ENCODE measurements at places on chromosomes 2 and 18.

DNA sequence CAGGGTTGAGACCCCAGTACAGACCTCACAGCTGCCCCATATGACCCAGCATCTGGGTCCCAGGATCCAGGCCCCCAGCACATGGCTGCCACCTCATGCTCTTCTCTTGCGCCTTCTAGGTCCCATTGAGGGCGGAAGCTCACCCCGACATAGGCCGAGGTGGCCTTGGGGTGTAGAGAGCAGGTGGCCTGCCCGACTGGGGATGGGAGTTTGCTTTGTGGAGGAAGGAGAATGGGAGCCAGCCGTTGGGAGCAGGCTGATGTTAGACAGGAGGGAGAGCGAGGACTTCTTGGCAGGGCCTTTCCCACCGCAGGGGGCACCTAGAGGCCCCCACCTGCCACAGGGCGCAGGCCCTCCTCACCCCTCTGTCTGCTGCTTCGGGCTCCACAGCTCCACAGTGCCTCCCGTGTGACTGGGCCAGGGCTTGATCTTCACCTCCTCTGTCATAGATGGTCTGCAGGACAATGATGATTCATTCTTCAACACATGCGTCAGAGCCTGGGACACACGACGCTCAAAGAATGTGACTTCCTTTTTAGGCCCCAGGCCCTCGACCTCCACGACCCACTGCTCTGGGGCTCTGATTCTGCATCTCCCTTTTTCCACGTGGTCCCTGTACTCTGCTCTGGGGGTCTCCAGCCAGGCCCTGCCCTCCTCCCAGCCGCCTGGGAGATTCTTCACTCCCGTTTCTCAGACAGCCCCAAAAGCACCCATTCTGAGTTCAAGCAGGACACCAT lies 86.6 kb upstream of the ODC1 start:
- DNase-seq: no peak

GRCh38 chr2:40406485-40407289 lies 45.2 kb downstream of the SLC8A1 start:
- no peak for DNase-seq

- no peak for DNase-seq
Measured at GRCh38 chr2:218476676-218477075, 57.8 kb downstream of the VIL1 start.

DNA sequence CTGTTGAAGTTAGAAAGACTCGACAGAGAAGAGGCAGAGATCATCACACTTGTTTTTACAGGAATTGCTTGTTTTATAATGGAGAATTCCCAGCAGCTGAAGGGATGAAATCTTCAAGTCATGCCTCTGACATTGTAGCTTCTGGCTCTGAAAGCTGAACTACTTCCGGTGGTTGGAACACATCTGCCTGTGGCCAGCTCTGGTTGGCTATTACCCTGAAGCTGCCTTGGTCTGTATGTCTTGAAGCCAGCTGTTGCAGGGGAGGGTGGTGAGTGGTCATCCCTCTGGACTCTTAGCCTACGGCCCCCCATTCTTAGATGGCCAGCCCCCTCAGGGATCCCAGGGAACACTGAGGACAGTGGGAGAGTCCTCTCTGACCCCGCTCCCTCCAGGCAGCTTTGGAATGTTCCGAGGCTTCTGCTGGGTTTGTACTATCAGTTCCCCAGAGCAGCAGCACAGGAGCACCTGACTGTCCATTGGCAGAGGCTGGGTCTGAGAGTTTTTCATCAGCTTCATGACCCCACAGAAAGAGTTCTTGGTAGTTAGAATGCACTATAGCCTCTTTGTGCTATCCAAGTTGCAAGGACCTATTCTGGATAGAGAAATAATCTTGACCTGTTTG lies 87.4 kb upstream of the CAPN13 start:
- DNase-seq: no peak

- no peak for DNase-seq
Measured at GRCh38 chr18:45567123-45567522, 48.2 kb upstream of the SLC14A2 start.

DNA sequence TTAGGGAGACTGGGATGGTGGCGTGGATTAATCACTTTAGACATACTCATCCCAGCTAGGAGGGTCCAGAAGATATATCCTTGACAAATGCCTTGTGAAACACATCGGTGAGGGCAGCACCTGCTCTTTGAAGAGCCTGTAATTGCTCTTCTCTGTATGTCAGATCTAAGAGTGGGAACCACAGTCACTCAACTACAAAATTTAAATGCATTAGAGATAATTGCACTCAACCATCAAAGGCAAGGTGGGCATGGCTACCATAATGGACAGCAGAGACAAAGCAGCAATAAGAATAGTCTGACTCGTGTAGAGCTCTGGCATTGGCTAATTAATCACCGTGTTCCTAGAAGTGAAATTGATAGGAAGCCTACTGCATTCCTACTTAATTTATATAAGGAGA lies 96.8 kb downstream of the ERBB4 start:
- no peak for DNase-seq

- DNase-seq: no peak
Measured at GRCh38 chr2:146228020-146228393, 1616.8 kb upstream of the ACVR2A start.

GRCh38 chr2:147512206-147512605 lies 332.6 kb upstream of the ACVR2A start:
- no peak for DNase-seq

GRCh38 chr2:191467113-191467512 lies 210.8 kb upstream of the NABP1 start:
- no peak for DNase-seq

DNA sequence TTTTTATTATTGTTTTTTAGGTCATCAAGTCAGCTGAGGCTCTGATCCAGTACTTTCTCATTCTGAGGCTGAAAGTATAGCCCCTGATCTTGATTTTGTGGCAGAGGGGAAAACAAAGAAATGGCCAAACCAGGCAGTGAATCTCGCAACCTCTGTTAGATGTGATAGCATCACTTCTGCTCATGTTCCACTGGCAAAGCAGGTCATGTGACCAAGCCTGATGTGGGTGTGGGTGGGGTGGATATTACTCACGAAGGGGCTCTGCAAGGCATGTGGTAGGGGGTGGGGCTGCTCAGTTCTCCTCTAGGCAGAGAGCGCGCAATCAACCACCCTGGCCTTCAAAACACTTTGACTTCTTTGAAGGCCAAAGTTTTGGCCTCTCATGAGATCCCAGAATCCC lies 254.2 kb downstream of the MYCN start:
- DNase-seq: no peak

DNA sequence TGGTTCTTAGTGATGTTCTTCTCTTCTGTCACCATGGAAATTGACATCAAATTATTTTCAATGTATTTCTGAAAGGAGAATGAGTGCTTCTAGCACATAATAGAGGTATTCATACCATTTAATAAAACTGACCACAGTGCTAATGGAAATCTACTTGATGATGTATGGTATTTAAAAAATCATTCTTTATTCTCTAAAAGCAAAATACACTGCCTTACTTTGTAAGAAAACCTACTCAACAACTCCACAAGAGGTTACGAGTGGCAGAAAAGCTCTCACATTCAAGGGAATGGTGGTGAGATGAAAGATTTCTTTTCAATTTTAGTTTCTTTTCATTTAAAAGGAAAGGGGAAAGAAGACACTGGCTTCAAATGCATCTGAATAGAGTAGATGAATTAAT lies 382.3 kb upstream of the CHST9 start:
- no peak for DNase-seq

DNA sequence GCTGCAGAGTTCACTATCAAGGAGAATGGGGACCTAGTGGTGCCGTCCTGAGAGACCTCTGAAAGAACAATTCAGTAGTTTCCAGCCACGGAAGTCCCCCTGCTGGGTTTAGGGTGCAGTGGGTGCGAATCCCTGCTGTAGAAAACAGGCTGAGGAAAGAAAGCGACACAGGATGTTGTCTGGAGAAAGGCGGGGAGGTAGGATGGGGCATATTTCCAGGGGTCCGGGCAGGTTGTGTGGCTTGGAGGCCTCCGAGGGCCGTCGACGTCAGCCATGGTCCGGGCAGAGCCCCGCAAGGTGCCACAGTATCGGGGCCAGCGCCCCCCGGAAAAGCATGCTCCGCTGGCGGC lies 807 bp upstream of the CREB1 start:
- no peak for DNase-seq

GRCh38 chr18:10278265-10278664 lies 176.2 kb upstream of the APCDD1 start:
- DNase-seq: no peak

DNA sequence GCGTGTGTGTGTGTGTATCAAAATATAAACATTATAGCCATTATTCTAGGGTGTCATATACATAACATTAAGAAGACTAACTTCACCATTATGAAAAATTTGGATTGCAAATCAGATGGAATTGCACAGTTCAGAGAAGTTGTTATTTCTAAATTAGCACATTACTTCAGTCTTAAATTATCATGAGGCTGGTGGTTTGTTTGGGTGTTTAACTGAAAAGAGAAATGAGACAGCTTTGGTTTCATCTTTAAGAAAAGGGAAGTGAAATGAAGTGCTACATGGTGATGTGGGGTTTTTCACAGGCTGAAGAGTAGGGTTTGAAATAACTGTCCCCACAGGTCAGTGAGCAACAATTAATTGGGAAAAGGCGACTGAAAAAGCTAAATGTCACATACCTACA lies 161.2 kb upstream of the XIRP2 start:
- no peak for DNase-seq

DNA sequence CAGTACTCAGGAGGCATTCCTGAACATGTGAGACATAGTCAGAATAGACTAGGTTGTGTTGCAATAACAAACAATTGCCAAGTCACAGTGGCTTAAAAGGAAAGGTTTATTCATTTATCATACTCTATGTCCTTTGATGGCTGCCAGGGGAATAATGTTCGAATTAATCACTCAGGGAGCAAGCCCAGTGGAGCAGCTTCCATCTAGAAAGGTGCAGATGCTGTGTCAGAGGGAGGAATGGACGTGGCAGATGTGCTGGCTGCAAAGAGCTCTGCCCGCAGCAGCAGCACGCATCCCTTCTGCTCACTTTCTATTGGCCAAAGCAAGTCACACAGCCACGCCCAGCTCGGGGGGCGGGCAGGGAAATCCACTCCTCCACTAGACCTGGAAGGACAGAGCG lies 105.9 kb upstream of the AQP4 start:
- DNase-seq: no peak

- DNase-seq: no peak
Measured at GRCh38 chr2:119982506-119982905, 30.4 kb upstream of the EPB41L5 start.

DNA sequence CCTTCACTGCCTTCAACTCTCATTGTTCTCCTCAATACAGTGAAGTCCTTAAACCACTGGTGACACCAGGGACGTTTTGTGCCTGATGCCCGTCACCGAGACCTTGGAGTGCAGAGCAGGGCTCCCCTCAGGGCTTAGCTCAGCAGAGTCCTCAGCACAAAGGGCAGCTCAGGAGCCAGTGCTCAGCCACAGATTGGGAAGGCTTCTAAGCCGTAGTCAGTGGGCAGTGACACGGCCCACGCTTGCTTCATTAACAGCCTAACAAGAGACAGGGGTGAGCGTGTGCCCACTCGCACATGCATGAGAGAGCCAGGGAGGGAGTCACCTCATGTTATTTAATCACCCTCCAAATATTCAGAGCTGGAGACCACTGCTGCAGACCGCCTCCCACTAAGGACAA lies 137.5 kb downstream of the SH3RF3 start:
- DNase-seq: no peak

GRCh38 chr2:8304821-8305766 lies 376.8 kb upstream of the ID2 start:
- no peak for DNase-seq

DNA sequence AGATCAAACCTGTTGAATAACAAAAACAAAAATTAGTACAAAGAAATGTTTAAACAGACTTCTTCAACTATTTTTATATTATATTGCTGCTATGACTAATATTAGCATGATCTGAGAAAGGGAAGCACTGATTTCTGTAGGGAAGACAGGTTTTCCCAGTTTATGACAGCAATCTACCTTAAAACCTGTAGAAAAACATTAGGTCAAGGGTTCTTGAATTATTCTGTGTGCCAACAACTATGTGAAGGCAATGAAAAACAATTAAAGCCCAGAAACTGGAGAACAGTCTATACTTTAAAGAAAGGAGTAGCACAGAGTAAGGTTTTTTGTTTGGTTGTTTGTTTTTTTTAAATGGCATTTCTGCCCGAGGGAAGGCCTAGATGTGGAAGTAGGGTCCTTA lies 23.3 kb downstream of the PUM2 start:
- DNase-seq: no peak

DNA sequence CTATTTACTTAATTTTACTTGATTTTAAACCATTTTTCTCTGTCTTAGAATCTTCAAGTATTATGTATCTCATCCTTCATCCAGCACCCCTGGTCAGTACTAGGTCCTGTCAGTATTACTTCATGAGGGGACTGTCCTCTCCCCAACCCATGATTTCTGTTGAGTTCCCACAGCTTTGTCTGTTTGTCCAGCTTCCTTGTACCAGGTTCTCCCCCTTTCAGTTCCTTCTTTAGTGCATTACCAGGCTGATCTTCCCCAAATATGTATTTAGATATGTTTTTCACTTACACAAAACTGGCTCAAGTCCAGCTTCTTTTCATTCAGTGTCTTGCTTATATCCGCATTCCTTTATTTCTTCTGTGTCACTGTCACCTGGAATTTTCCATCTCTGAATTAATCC lies 13.8 kb upstream of the TTC27 start:
- no peak for DNase-seq

GRCh38 chr2:207115715-207116364 lies 49.9 kb downstream of the KLF7 start:
- no peak for DNase-seq

- no peak for DNase-seq
Measured at GRCh38 chr2:5195636-5196035, 496.5 kb upstream of the SOX11 start.

DNA sequence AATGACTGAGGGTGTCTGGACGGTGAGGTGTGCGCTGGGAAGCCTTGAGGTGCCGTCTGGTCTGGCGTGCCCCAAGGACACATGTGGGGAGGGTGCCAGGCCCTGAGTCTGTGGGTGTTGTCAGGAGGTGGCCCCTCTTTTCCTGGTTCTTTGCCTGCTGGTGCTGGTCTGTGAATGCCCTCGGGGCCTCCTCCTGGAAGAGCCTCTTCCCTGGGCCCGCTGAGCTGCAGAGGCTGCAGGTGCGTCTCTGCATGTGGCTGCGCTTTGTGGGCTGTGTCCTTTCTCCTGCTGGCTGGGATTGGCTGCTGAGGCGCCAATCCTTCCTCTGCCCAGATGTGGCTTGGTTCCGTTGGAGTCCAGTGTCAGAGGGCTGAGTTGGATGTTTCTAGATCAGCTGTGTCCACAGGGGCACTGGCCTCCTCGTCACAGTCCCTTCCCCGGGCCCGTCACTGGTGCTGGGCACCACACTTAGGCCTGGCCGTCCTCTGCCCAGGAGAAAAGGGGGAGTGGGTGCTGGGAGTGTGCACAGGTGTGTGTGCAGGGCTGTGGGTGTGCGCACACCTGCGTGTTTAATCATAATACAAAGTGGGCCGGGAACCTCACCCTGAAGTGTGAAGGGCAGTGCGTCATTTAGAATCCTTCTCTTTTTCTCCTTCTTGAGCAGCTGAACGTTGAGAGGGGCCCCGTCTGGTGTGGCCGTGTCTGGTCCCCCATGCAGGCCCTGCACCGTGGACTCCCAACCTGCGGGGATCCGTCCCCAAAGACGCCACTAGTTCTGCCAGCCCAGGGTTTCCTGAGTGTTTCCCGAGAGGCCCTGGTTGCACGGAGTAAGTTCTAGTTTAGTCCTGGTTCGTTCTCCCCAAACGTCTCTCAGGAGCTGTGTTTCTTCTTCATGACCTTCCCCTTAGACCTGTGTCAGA lies 35.5 kb downstream of the RTP5 start:
- DNase-seq: no peak

GRCh38 chr2:121031568-121032340 lies 253.2 kb downstream of the TFCP2L1 start:
- no peak for DNase-seq
